ENCODE measurements at places on chromosomes 2 and 18. TPM values are rescaled to one million over a fixed set of nuclear protein-coding genes. Genes with fewer than 3 reads are reported as not detected.

The ALPP gene
- total RNA-seq, result not detected

GRCh38 chr2:28134857-28135256 is 244.3 kb downstream of the BABAM2 start:
- DNase-seq, result no peak
- peaks cover 23% of the 10 kb centered on the region for H3K4me1 ChIP-seq
- no peaks in the 10 kb centered on the region for H3K36me3 ChIP-seq
- H3K27me3 ChIP-seq, result no peaks in the 10 kb centered on the region
- H3K27ac ChIP-seq, result peak overlapping the region; percentile 72

The SGPP2 gene
- 66.0 TPM for total RNA-seq

DNA sequence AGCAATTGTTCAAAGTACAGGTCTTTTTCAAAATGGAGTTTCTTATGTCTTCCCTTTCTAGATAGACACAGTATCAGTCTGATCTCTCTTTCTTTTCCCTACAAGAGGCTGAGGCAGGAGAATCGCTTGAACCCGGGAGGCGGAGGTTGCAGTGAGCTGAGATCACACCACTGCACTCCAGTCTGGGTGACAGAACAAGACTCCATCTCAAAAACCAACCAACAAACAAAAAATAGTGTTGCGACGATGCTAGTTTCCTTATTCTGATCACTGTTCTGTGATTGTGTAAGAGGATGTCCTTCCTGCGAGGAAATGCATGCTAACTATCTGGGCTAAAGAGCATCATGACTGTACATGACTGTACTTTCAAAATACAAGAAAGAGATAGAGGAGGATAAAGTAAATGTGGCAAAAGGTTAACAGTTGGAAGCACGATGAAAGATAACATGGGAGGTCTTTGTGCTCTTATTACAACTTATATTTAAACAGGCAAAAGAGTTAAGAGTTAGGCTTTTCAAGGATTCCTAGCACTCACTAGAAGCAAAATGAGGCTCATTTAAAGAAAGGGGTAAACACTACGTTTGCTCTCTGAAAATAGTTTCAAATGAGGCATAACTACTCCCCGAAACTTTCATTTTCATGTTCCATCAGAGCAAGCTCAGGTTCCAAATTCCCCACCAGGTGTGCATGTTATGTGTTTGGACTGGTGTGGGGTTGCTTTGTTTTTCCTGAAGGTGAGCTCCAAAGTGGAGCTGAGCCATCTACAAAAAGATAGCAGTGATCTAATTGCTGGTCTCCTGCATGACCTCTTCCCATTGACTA is 23.8 kb downstream of the SOWAHC start:
- H3K27ac ChIP-seq, result peak overlapping the region; percentile 9
- H3K27me3 ChIP-seq, result no peaks in the 10 kb centered on the region
- H3K4me1 ChIP-seq, result peaks cover 22% of the 10 kb centered on the region

The MSH6 gene
- 26.9 TPM for total RNA-seq

DNA sequence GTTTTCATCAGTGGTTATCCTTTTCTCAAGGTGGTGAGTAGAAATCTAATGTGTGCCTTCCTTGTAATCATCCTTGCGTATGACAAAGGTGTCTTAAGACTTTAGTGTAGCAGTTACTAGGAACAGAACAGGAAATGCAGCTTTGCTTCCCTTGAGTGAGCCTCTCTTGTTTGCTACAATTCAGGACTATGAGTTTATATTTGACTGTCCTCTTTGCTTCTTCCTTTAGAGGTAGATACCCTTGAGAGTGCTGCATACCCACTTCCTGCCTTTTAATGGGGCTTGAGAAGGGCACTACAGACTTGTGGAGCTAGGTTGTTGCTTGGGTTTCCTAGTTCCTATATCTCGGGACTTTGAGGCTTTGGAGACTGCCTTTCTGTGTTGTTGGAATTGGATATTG is 3.8 kb downstream of the KCNJ13 start:
- DNase-seq, result no peak
- no peaks in the 10 kb centered on the region for H3K4me1 ChIP-seq
- no peaks in the 10 kb centered on the region for H3K27me3 ChIP-seq
- no peak overlapping the region for H3K27ac ChIP-seq
- H3K4me3 ChIP-seq, result no peak overlapping the region
- H3K36me3 ChIP-seq, result peaks cover 16% of the 10 kb centered on the region

The LCLAT1 gene
- 11.9 TPM for total RNA-seq

The BMPR2 gene
- total RNA-seq, result 17.9 TPM

GRCh38 chr18:58639237-58639636 is 10.3 kb upstream of the ALPK2 start:
- no peaks in the 10 kb centered on the region for H3K36me3 ChIP-seq
- peaks cover 67% of the 10 kb centered on the region for H3K4me1 ChIP-seq
- DNase-seq, result no peak
- H3K27ac ChIP-seq, result no peak overlapping the region
- no peak overlapping the region for H3K4me3 ChIP-seq

GRCh38 chr18:43970656-43971055 is 693.4 kb upstream of the SYT4 start:
- H3K36me3 ChIP-seq, result no peaks in the 10 kb centered on the region
- no peaks in the 10 kb centered on the region for H3K27me3 ChIP-seq
- no peak for DNase-seq
- H3K4me1 ChIP-seq, result no peaks in the 10 kb centered on the region

DNA sequence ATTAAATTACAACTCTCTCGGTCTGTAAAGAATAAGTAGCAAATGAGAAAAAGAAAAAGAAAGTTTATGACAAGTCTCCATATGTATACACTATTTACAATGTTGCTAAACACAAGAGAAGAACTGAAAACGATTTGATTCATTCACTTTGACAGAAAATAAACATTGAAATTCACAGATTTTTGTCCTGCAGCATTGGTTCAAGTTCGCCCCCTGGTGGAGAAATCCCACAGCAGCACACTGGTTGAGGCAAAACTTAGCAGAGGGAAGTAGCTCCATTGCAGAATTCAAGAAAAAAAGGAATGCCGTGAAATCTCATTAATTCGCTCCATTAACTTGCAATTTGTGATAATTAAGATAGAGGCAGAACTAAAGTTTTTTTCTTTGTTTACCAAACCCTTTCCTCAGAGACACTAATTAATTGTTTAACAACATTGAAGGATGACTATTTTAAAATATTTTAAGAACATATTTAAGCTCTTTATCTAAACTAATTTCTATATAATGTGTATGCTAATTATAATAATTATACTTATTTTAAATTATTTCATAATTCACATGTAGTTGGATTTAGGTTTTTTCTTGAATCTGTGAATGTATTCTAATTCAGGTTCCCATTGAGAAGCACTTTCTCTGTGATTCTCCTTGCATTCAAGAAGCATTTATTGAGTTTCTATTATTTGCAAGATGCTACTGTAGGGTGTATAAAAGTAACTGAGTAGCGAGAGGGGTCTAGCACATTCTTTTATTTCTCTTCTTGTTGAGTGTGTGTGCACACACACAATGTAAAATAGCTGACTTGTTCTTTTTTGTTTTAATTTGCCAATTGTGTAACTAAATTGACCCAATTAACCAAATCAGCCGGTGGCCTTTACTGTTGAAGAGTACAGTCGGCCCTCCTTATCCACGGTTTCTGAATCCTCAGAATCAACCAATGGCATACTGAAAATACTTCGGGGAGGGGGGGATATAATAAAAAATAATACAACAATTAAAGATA is 74.1 kb downstream of the COL4A3 start:
- no peaks in the 10 kb centered on the region for H3K27me3 ChIP-seq
- no peak overlapping the region for H3K27ac ChIP-seq
- H3K4me3 ChIP-seq, result no peak overlapping the region
- H3K36me3 ChIP-seq, result no peaks in the 10 kb centered on the region
- H3K4me1 ChIP-seq, result no peaks in the 10 kb centered on the region
- DNase-seq, result no peak

DNA sequence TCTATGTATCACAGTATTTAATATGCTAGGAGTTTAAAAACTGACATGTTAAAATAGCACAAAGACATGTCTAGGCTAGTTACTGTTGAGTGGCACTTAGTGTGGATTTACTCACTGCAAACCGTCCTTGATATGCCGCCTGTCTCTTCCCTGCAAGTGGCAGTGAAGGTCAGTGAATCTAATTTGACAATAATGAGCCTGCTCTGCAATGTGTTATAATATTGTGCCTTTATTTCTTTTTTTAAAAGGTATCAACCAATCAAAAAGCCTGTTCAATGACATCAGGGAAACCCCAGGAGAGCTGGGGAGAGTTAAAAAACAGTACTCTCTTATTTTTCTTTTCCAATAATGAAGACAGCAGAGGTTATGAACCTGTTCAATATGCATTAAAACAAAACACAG is 384.1 kb downstream of the ERBB4 start:
- no peak for DNase-seq
- no peaks in the 10 kb centered on the region for H3K4me1 ChIP-seq
- no peak overlapping the region for H3K27ac ChIP-seq
- H3K36me3 ChIP-seq, result no peaks in the 10 kb centered on the region
- no peaks in the 10 kb centered on the region for H3K27me3 ChIP-seq

DNA sequence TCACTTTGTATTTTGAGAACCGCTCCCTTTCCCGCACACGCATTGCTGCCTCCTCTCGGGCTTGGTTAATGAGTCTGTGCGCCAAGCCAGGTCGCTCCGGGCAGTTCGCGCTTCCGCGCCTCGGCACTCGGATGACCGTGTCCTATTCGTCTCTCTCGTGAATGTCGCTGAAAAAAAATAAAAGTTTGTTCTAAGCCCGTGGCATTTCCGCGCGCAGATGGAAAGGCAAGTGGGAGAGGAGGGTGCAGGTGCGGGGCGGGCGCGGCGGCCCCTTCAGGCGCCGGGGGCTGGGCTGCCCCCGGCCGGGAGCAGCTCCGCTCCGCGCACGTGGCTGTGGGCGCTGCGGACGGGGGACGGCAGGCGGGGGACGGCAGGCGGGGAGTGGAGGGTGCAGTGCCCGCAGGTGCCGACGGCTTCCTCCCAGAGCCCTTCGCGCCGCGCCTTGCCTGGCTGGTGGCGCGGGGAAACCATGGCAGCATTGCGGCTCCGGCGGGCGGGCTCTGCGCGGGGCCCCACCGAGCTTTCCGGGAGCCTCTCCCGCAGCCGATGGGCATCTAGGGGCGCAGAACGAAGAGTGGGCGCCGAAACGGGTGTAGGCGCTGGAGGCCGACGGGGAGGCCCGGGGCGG is 159.6 kb upstream of the SIX2 start:
- peak overlapping the region; percentile 40 for H3K4me3 ChIP-seq
- H3K36me3 ChIP-seq, result no peaks in the 10 kb centered on the region
- peaks cover 92% of the 10 kb centered on the region for H3K27me3 ChIP-seq
- H3K27ac ChIP-seq, result peak overlapping the region; percentile 49
- H3K4me1 ChIP-seq, result peaks cover 13% of the 10 kb centered on the region
- no peak for DNase-seq

The HMSD gene
- total RNA-seq, result not detected
